Activated CD8-positive, alpha-beta T cell treated with anti-CD3 and anti-CD28 coated beads, Interleukin-2, amount 10 ng/mL, durations not matched to agents 7 days and 5 days (primary cell): ENCODE measurements at places on chromosomes 7 and 10. TPM values are rescaled to one million over a fixed set of nuclear protein-coding genes. Genes with fewer than 3 reads are reported as not detected.

DNA sequence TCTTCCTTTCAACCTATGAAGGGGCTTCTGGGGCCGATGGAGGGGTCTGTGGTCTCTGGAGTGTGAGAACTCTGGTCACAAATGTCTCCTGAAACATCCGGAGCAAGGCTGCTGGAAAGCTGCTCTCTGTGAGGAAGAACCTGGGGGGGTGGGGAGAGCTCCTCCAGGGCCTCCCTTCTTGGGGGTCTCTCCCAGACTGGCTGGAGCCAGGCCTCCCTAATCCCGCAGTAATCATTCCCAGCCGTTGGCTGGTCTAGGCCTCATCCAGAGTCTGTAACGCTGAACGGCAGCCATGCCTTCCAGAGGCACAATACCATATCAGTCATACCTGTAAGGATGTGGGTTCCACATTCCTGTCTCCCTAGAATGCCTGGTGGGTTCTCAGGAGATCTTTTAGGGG is 4.4 kb upstream of the LZTS2 start:
- peaks cover 24% of the 10 kb centered on the region for H3K4me1 ChIP-seq
- no peaks in the 10 kb centered on the region for H3K27me3 ChIP-seq
- no peak overlapping the region for H3K4me3 ChIP-seq
- peaks cover 31% of the 10 kb centered on the region for H3K36me3 ChIP-seq
- DNase-seq: no peak

DNA sequence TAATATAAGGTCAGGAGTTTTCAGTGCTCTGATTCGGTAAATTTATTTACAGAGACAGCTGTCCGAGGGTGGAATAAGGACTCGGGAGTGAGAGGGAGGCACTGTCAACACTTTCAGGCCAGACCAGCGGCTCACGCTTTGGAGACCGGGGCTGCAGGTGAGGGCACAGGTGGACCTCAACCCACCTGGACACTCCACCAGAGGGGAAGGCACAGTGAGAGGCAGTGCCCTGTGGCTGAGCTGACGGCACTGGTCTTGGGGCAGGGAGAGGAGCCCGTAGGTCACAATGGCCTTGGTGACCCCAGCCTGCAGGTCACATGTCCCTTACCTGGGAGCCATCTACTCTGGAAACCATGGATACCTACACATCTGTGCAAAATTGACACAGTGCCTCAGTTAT is 315.1 kb downstream of the ADARB2 start:
- H3K36me3 ChIP-seq: no peaks in the 10 kb centered on the region
- no peak for DNase-seq
- H3K4me1 ChIP-seq: peaks cover 4% of the 10 kb centered on the region
- no peak overlapping the region for H3K4me3 ChIP-seq
- no peak overlapping the region for H3K27ac ChIP-seq

GRCh38 chr10:93115661-93116383 is 42.1 kb downstream of the CYP26A1 start:
- H3K27me3 ChIP-seq: peaks cover 12% of the 10 kb centered on the region
- H3K27ac ChIP-seq: no peak overlapping the region
- peak; percentile 76 for DNase-seq
- H3K4me1 ChIP-seq: peaks cover 10% of the 10 kb centered on the region

DNA sequence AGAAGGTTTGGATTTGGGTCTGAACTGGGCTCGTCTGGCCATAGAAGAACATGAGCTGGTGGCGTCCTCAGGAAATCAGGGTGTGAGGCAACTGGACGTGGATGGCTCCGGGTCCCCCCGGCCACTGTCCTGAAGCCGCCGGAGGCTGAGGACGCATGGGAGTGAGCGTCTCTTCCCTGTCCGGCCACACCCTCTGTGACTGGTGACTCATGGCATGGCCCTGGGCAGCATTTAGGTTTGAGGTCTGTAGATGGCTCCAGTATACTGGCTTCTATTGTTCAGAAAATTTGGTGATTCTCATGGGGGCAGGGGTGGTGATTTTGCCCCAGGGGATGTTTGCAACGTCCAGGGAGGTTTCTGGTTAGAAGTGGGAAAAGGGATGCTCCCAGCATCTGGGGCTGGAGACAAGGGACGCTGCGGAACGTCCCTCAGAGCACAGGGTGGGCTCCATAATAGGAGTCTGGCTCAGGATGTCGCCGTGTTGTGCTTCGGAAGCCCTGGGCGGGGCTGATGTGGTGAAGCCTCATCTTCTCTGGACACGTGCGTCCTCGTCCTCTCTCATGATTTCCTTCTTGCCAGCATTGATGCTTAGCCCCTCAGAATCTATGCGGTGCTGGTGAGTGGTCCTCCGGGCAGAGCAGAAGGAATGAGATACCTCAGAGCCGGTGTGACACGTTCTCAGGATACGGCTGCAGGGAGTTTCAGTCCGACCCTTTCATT is 49.9 kb downstream of the PITRM1 start:
- no peaks in the 10 kb centered on the region for H3K27me3 ChIP-seq
- no peaks in the 10 kb centered on the region for H3K4me1 ChIP-seq
- no peak for DNase-seq

GRCh38 chr10:15169555-15170401 is 1.3 kb upstream of the NMT2 start:
- H3K27ac ChIP-seq: peak overlapping the region; percentile 89
- H3K4me1 ChIP-seq: peaks cover 55% of the 10 kb centered on the region
- H3K36me3 ChIP-seq: peaks cover 5% of the 10 kb centered on the region
- H3K4me3 ChIP-seq: peak overlapping the region; percentile 72
- H3K27me3 ChIP-seq: no peaks in the 10 kb centered on the region

DNA sequence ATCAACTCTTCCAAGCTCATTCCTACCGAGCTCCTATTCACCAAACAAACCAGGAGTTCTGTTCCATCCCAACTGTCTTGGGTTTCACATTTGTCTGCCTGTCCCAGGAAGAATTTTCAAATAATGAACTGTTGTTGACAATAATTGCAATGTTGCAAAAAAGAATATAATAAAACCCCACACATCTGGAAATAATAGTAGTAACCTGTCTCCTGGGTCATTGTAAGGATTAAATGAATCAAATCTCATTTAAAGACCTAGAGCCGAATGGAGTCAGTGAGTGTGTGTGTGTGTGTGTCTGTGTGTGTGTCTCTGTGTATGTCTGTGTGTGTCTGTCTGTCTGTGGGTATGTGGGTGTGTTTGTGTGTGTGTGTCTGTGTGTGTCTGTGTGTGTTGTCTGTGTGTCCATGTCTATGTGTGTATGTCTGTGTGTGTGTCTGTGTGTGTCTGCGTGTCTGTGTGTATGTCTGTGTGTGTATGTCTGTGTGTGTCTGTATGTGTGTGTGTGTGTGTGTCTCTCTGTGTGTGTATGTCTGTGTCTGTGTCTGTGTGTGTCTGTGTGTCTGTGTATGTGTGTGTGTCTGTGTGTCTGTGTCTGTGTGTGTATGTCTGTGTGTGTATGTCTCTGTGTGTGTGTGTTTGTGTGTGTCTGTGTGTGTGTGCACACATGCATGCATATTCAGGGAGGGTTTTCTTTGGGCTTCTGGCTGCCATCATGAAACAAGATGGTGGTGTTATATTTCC is 52.7 kb downstream of the TMEM130 start:
- no peak overlapping the region for H3K27ac ChIP-seq
- no peaks in the 10 kb centered on the region for H3K27me3 ChIP-seq
- no peak overlapping the region for H3K4me3 ChIP-seq
- no peaks in the 10 kb centered on the region for H3K36me3 ChIP-seq
- H3K4me1 ChIP-seq: no peaks in the 10 kb centered on the region

- no peaks in the 10 kb centered on the region for H3K27me3 ChIP-seq
- H3K36me3 ChIP-seq: no peaks in the 10 kb centered on the region
- no peak overlapping the region for H3K27ac ChIP-seq
- DNase-seq: no peak
- H3K4me3 ChIP-seq: no peak overlapping the region
These were observed 20.7 kb downstream of the GTF2IRD1 start for GRCh38 chr7:74474271-74474865.

DNA sequence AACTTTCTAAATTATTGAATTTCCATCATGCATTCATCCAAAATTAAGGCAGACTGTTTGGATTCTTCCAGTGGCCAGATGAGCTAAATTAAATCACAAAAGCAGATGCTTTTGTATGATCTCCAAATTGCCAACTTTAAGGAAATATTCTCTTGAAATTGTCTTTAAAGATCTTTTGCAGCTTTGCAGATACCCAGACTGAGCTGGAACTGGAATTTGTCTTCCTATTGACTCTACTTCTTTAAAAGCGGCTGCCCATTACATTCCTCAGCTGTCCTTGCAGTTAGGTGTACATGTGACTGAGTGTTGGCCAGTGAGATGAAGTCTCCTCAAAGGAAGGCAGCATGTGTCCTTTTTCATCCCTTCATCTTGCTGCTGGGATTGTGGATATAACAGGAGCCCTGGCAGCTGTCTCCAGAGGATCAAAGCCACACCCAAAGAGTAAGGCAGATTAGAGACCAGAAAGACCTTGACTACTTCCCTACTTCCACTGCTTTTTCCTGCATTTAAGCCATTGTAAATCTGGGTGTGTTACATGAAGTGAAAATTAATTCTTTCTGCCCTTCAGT is 8.2 kb upstream of the CFAP69 start:
- H3K4me3 ChIP-seq: no peak overlapping the region
- DNase-seq: no peak
- no peak overlapping the region for H3K27ac ChIP-seq
- H3K36me3 ChIP-seq: no peaks in the 10 kb centered on the region
- peaks cover 14% of the 10 kb centered on the region for H3K27me3 ChIP-seq

- no peak for DNase-seq
- H3K27me3 ChIP-seq: no peaks in the 10 kb centered on the region
- no peaks in the 10 kb centered on the region for H3K36me3 ChIP-seq
- H3K4me3 ChIP-seq: no peak overlapping the region
These were observed 428.0 kb upstream of the TPK1 start for GRCh38 chr7:145263886-145264285.

DNA sequence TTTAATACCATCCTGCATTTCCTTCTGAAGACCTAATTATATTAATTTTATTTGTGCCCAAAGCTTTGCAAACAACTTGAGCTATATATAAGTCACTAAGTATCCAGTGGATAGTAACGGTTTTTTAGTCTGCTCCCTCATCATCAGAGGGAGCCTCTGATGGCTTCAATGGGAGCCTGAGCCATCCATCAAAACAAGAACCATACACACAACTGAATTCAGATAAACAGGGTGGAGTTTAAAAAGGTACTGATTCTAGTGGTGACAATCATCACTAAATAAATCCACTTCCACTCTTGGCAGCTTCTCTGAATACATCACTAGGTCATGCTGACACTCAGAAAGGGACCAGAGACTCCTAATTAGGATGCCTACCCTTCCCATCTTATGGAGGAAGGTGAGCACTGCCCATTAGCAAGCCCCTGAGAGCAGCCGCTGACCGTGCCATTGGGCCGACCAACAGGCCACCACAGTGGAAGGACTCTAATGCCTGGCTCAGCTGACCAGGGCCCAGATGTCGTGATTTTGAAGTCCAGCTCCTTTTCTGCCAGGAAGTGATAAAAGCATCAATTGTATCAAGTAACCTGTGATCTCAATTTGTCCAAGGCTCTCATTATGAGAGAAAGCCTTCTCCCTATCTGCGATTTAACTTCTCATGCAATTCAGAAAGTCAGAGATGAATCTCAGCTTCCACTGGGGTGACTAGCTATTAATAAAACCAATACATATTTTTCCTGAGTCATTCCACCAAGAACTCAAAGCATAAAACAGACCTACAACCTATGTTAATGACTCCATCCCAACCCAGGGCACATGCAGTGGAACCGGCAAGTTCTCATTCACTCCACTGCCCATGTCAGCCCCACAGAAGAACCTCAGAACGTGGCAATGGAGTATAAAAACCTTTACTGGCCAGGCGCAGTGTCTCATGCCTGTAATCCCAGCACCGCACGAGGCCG is 13.1 kb downstream of the VOPP1 start:
- no peak for DNase-seq
- peaks cover 48% of the 10 kb centered on the region for H3K4me1 ChIP-seq
- H3K27me3 ChIP-seq: no peaks in the 10 kb centered on the region
- H3K36me3 ChIP-seq: peaks cover 22% of the 10 kb centered on the region
- no peak overlapping the region for H3K4me3 ChIP-seq

GRCh38 chr7:116293139-116293538 is 82.8 kb downstream of the TES start:
- H3K27ac ChIP-seq: no peak overlapping the region
- no peak for DNase-seq
- H3K4me3 ChIP-seq: no peak overlapping the region
- no peaks in the 10 kb centered on the region for H3K36me3 ChIP-seq

DNA sequence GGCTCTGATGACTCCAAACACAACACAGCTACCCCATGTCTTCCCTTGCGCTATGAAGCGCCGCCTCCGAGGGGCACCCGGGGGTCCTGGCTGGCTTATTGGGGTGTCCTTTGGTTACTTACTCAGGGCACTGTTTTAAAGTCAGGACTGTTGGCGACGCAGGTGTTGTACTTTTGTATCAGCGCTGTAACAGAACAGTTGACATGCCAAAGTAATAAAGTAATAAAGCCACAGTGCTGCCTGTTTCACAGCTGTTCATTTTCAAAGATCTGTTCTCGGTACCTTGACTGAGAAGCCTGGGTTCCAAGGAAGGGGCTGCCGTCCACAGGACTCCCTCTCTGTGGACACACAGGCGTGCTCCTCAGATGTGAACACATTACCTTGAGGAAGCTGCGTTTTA is 64.1 kb downstream of the WDR37 start:
- DNase-seq: no peak
- H3K36me3 ChIP-seq: peaks cover 81% of the 10 kb centered on the region
- H3K4me1 ChIP-seq: peaks cover 34% of the 10 kb centered on the region
- H3K4me3 ChIP-seq: no peak overlapping the region

- H3K27me3 ChIP-seq: peaks cover 3% of the 10 kb centered on the region
- H3K4me1 ChIP-seq: peaks cover 45% of the 10 kb centered on the region
- peak overlapping the region; percentile 22 for H3K27ac ChIP-seq
- peak; percentile 27 for DNase-seq
These were observed 163.5 kb downstream of the SH3PXD2A start for GRCh38 chr10:103691723-103692435.

DNA sequence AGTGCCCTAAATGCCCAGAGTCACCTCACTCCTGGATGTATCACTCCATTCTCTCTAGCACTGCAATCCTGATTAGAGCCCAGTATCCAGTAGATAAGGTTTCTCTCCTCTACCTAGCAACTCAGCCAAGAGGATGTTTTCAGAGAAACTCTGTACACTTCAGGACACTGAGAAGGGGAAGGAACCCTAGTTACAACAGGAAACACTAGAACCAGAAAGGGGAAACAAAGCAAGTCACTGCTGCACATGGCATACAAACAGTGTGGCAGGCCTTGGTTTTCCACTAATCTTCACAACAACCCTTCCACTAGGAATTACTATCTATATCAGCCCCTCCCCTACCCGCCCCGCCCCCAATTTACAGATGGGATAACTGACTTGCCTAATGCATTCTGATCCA is 1.6 kb downstream of the FAM204A start:
- DNase-seq: no peak
- peaks cover 34% of the 10 kb centered on the region for H3K4me1 ChIP-seq
- peaks cover 11% of the 10 kb centered on the region for H3K36me3 ChIP-seq
- no peak overlapping the region for H3K27ac ChIP-seq
- no peaks in the 10 kb centered on the region for H3K27me3 ChIP-seq

Gene GPRIN2
- not detected for total RNA-seq

Gene VWDE
- 4.4 TPM for total RNA-seq

Gene TMEM225B
- 1.4 TPM for total RNA-seq

Gene INA
- total RNA-seq: not detected

Gene SPDYE1
- total RNA-seq: not detected

Gene SPOCK2
- 268 TPM for total RNA-seq
